ENCODE measurements at places on chromosomes 2 and 18.
A peak's percentile ranks its signal among the peaks of the same experiment; 100 is the strongest.

DNA sequence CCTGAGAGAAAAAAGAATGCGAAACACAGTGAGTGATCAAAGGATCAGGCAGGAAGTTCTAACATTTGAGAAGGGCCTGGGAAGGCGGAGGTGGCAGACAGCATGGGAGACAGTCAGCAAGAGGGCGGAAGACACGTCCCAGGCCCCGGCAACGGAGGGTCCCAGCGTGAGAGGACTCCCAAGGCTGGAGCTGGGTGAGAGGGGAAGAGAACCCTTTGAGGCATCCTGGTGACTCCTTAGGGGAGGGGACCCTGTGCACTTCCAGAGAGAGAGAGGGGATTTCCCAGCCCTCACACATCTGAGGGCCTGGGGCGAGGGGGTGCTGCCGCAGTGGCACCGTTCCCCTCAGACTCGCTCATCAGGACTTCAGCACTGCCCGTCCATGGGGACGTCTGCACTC lies 133.4 kb downstream of the RTP5 start:
- DNase-seq, result no peak

- no peak for DNase-seq
Observed at GRCh38 chr2:26735883-26736588, 28.0 kb upstream of the SLC35F6 start.

DNA sequence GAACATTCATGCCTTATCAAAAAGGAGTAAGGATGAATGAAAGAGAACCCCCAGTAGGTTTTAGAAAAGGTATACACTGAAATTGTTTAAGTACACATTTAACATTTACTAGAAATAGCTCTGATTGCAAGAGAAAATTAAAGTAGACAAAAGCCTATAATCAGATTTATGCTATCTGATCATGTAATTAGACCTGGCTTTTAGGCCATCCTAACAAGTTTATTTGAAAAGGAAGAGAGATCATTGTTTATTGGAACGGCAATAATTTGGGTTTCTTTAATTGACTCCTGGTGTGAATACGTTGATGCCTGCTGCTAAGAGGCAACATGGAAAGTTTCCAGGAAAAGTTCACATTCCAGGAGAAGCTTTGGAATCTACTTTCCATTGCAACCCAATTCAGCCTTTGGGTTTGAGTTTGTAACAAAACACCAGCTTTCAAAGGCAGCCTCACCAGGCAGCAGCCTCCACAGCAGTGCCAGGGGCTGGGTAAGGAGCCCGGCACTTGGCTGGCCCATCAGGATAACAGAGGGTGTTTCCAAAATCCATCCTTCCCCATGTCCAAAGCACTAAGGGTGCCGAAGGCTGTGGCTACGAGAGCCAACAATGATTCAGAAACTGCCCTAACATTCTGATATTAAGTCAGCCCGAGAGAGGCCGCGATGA lies 18.0 kb downstream of the FZD7 start:
- DNase-seq, result no peak

DNA sequence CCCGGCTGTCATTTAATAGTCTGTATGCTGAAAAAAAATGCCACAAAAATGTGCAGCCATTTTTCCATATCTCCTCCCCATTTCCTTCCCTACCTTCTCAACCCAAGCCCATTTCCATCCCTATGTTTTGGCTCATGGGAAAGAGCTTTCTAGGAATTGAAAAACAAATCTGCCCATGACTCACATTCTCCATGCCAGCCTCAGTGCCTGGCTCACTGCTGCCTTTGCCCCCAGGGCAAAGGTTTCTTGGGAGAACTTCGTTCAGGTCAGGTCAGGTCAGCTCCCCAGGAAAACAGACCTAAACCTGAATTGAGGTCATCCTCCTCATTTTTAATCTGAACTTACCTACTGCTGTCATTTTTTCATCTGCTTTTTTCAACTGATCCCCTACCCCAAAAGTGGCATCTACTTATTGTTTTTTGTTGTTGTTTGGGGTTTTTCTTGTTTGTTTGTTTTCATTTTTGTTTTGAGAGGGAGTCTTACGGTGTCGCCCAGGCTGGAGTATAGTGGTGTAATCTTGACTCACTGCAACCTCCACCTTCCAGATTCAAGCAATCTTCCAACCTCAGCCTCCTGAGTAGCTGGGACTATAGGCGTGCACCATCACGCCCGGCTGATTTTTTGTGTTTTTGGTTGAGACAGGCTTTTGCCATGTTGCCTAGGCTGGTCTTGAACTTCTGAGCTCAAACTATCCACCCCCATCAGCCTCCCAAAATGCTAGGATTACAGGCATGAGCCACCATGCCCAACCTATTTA lies 66.7 kb downstream of the FECH start:
- no peak for DNase-seq

GRCh38 chr2:176139661-176140512 lies 10.4 kb downstream of the HOXD8 start:
- DNase-seq, result no peak

GRCh38 chr2:148167855-148168254 lies 147.0 kb downstream of the MBD5 start:
- no peak for DNase-seq

GRCh38 chr2:210591663-210592062 lies 35.3 kb downstream of the CPS1 start:
- DNase-seq, result no peak

DNA sequence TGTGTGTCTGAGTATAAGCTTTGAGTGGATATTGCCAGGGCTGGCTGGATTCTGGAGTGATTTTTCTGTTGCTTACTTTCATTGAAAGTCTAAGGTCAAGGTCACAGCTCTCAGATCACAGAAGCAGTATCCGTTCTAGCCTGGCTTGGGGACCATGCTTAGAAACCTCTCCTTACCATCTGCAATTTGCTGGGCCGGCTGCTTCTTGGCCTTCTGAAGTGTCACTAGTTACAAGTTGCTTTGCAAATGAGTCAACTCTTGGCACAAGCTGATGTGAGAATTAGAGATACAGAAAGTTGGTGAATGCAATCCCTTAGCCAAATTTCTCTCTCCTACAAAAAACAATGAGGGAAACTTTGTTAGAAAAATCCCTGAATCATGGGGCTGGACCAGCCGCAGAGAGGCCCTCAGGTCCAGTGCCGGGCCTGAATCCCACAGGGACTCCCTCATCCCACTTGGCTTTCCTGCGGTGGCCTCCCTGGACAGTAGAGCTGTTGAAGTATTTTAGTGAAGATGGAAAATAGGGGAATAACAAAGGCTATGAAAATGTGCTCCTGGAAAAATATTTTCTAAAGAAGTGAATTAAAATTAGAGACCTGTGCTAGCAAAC lies 92.7 kb upstream of the CNGA3 start:
- no peak for DNase-seq

- peak; percentile 73 for DNase-seq
Observed at GRCh38 chr18:29154196-29154757, 977.3 kb upstream of the CDH2 start.

- DNase-seq, result peak; percentile 34
Observed at GRCh38 chr2:201852462-201852861, 46.1 kb downstream of the CDK15 start.

DNA sequence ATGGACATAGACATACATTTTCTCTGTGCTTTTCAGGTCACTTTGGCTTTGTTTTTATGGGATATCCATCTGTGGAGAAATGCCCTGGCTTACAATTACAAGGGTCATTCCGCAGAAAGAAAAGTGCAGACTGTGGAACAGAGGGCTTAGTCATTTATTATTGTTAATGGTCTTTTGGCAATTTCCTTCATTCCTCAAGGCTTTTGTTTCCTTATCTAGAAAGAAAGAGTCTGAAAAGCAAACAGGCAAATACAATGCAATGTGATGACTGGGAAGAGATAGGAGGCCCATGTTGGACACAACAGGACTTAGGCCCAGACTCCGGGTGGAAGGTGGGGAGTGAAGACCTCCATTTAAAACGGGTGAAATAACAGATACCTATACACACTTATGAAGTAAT lies 129.5 kb upstream of the CAVIN2 start:
- DNase-seq, result peak; percentile 40

GRCh38 chr2:190986221-190986953 lies 27.6 kb downstream of the STAT1 start:
- no peak for DNase-seq

- no peak for DNase-seq
Observed at GRCh38 chr2:117850015-117850414, 35.5 kb downstream of the DDX18 start.

DNA sequence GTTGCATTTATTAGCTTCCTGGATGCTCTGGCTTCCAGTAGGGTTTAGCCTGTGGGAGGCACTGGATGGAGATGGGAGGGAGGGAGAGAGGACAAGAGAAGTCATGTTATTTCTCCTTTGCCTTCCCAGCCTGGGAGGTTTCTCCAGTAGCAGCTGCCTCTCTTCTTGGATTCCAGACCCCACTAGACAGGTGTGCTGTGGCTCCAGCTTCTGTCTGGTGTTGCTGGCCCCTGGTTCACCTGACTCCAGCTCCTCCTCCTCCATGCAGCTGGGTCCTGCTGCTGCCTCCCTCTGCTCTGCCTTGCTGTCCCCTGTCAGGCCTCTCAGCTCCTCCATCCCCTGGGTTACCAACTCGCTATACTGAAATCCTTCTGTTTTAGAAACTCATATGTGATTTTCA lies 188.9 kb upstream of the TNP1 start:
- DNase-seq, result no peak

GRCh38 chr2:187037310-187037709 lies 188.3 kb upstream of the ZSWIM2 start:
- DNase-seq, result no peak

DNA sequence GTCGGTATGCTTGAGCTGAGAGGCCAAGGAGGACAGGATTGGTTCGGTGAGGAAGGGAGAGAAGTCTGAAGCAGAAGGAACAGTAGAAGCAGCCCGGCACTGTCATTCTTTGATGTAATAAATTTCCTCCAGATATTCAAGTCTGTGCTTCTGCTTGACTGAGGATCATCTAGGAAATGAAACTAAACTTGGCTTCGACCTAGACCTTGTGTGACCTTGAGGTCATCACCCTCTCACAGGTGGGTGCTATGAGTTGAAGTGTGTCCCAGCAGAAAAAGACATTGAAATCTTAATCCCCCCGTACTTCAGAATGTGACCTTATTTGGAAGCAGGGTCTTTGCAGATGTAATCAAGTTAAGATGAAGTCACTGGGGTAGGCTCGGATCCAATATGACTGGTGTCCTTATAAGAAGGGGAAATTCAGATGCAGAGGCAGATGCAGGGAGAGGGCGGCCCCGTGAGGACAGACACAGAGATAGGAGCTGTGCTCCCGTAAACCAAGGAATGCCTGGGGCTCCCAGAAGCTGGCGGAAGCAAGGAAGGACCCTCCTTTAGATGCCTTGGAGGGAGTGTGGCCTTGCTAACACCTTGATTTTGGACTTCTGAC lies 49.0 kb downstream of the PRKCE start:
- no peak for DNase-seq

- no peak for DNase-seq
Observed at GRCh38 chr2:50133766-50134165, 898.2 kb downstream of the NRXN1 start.

DNA sequence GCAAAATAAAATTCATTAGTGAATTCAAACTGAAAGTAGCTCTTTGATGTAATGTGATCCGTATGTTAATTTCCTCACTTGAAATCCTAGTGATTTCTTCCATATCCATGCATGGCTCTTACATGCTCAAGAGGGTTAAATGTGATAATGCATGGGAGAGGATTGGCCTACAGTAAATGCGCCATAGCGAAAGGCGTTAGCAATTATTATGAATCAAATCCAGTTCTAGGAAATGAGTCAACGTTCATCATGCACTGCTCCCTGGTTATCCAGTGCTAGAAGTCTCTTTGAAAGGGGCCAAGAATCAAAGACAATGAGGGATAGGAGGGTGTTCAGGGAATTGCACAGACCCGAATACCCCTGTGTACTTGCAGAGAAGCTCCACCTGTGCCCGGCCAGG lies 101.4 kb upstream of the RASGRP3 start:
- no peak for DNase-seq

- peak; percentile 6 for DNase-seq
Observed at GRCh38 chr2:98734823-98735260, 3.9 kb upstream of the MGAT4A start.

GRCh38 chr2:44650796-44651195 lies 289.0 kb downstream of the CAMKMT start:
- DNase-seq, result no peak

GRCh38 chr2:133972297-133972696 lies 281.6 kb upstream of the MGAT5 start:
- no peak for DNase-seq

DNA sequence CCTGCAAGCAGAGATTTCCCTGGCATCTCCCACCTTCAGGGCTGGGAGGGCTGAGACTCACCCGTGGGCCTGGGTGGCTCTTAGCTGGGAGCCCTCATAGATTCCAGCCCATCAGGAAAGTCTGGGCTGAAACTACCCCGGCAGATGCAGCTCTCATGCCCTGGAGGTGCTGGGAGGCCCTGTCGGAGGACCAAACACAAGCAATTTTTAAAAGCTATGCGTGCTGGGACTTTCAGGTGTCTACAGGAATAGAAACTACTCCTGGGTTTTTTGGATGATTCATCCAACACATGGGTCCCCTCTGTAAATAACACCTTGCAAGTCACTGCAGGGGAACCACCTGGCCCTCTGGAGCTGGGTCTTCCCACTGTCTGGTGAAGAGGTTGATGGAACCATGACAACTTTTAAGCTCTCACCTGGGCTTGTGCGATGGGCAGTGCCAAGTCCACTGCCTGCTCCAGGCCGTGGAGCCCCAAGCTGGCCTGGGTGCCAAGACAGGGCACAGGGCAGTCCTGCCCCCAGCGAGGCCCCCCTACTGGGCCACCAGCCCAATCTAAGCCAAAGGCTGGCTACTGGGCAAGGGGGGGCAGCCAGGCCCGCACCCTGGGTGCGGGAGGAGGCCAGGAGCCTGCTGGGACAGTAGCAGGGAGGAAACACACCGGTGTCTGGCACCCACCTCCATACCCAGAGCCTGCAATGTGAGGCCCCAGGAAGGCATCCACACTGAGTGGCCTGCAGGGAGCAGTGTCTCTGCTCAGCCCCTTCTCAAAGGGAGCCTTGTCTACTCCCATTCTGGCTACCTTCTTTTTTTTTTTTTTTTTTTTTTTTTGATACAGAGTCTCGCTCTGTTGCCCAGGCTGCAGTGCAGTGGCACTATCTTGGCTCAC lies 1.1 kb upstream of the GPR55 start:
- no peak for DNase-seq

GRCh38 chr2:241160318-241160717 lies 10.1 kb downstream of the PPP1R7 start:
- DNase-seq, result no peak

GRCh38 chr2:120669121-120669952 lies 66.3 kb upstream of the GLI2 start:
- DNase-seq, result peak; percentile 40

GRCh38 chr2:47014564-47015051 lies 99.0 kb upstream of the MCFD2 start:
- no peak for DNase-seq

DNA sequence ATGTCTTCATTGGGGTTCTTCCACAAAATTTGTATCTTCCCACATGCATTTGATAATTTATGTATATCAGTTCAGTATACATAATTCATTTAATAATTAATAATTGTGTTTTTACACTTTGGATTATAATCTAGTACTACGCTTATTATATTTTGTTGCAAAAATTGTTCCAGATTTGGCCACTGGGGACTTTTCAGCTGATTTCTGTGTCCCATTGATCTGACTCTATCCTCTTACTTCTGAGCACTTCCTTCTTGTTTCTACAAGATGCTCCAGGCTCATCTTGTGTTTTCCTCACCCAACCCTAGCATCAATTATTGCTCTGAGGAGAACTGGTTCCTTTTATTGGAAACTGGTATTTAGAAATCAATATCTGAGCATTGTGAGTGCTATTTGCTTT lies 215.3 kb upstream of the CDH19 start:
- DNase-seq, result no peak
